Right ventricle myocardium inferior (tissue), 1 donor: ENCODE measurements at places on chromosomes 1 and 21.

- DNase-seq, result no peak
These were observed 2.4 kb downstream of the S100A5 start for GRCh38 chr1:153538315-153538821.

GRCh38 chr1:61201035-61201434, 118.7 kb downstream of the NFIA start:
- DNase-seq, result no peak

GRCh38 chr1:204716660-204717059, 31.1 kb upstream of the LRRN2 start:
- no peak for DNase-seq

GRCh38 chr1:101653482-101653946, 343.2 kb downstream of the OLFM3 start:
- DNase-seq, result no peak

- no peak for DNase-seq
These were observed 47.1 kb downstream of the STX6 start for GRCh38 chr1:180975551-180975950.

DNA sequence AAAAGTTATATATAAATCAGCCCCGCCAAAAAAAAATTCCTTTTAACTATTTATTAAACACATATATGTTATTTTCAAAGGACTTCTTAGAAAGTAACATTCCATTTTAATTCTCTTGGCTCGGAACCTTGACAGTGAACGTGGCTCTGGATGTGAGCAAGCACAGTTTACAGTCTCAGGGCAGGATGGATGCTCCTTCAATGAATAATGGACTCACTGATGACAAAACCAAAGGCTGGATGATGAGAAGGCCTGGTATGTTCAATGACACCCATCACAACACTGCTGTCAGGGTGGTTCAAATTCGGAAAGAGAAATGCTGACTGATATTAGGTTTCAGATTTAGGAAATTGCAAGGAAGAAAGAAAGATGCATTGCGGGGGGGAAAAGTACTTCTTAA, 148.8 kb downstream of the SIPA1L2 start:
- DNase-seq, result no peak

DNA sequence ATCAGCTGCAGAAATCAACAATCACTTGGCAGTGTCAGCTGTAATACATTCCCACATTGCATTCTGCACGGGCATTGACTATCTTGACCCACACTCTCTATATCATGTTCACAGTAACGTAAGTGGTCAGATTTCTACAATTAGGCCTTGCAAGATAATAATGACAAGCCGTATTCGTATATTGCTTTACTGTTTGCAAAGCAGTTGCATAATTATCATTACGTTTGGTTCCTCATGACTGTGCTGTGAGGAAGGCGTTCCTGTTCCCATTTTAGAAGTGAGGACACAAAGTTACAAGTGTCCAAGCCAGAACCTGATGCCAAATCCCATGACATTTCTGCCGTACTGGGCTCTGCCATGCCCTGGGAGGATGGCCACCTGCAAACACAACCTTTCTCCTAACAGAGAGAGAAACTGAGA, 53.5 kb upstream of the TARBP1 start:
- DNase-seq, result no peak

GRCh38 chr1:211326528-211327345, at the start of gene TRAF5:
TRAF5 (plus strand) TSS chr1:211326833; CDS start chr1:211353240, 26,407 bp downstream.
- peak; percentile 84 for DNase-seq

DNA sequence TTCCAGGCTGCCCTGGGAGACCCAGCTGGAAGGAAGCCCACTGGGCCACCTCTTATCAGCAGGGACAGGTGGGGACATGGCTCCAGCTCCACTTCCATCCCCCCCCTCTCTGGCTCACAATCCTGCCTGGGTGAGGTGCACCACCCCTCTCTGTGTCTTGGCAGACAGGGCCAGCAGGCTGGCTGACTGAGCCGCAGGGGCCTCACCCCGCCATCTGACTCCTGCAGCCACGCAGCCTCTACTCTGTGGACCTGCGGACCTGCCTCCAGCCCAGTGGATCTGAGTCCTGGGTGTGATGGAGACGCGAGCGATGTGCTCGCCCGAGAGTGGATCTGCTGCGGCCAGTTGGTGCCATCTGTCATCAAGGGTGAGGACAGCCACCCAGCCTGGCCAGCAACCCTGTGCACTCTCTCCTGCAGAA, 30.1 kb downstream of the RCC2 start:
- no peak for DNase-seq

DNA sequence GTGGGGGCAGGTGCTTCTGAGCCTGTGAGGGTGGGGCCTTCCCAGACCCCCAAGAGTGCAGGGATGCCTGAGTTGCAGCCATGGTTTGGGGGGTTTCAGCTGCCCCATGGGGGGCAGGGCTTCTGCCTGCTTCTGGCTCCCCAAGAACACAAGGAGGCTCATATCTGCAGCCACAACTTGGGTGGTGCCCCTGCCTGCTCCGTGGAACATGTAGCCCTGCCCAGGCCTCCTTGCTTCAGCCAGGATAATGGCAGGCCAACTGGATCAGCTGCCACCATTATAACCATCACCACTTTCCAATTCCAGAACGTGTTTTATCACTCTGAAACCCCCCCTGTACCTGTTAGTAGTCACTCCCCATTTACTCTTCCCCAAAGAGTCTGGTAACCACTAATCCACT, 14.0 kb downstream of the ZBTB40 start:
- no peak for DNase-seq

GRCh38 chr1:77583483-77583882, 99.0 kb downstream of the ZZZ3 start:
- DNase-seq, result no peak

DNA sequence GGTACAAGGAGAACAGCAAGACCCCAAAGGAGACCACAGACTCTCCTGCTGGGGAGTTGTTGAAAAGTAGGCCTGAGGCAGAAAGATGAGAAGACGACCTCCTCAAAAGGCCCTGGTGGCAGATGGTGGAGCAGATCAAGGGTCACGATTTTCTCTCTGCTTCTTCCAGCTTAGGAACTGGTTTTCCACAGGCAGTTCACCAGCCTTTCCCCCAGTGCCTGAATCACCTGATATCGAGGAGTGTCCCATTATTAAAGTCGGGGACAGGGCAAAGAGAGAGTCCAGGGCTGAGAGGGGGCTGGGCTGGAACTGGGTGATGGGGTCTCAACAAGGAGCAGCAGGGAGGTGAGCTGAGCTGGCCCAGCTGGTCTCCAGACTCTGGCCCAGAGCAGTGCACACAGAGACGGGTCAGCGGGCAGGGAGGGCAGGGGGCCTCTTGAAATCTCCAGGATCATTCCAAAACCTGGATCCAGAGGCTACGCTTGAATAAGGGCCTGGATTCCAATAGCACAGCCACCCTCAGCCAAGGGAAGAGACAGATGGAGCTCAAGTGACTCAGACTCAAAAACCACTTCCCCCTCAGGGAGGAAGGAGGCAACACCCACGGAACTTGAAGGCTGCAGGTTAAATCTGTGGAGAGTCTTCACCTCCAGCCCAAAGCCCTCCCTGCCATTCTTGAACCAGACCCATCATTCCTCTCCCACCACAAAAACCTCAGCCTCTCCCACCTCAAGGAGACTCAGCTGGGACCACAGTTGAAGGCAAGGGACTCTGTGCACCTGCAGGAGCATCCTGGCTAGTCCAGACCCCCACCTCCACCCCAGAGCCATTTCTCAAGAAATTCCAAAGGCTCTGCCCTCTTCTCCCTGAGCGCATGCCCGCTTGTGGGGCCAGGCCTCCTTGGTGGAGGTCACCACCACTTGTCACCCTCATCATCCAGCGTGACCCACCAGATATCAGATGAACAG, at the start of gene S100A5:
Gene S100A5 (minus strand): TSS at position 541 of the 968 bp plus-strand sequence. CDS start 743 bp downstream, outside the sequence.
- no peak for DNase-seq

DNA sequence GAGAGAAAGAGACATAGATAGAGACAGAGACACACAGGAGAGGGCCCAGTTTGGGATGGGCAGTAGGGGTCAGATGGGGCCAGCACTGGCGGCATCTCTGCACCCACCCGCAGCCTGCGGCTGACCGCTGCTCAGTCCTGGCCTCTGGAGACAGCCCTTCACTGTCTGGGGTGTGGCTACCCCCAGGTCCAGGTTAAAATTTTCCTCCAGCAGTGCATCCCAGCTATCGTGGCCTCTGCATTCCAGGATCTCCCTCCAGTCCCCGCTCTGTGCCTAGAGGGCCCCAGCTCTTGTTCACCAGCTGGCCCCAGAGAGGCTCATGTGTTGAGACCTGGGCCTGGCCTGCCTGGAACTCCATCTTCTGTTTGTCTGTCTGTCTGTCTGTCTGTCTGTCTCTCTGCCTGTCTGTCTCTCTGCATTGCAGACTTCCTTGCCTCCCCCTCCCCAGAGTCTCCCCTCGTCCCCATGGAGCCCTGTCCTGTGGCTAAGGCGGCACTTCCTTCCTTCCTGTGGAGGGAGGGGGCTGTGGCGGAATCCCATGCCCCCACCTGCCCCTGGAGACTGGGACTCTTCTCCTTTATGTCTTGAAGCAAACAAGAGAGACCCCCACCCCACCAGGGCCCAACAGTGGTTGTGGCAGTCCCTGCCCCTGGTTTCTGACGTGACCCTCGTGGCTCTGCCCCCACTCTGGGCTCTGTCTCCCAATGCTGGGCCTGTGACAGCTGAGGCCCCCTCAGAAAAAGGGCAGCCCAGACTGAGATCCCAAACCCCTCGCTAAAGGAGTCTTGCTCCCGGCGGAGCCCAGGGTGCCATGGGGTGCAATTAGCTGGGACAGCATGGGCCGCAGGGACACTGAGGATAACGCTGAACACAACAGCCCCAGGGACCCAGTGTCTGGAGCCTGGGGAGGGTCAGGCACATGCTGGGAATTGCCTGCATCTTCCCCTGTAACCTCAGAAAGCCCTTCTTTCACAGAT, 241.8 kb downstream of the NPHP4 start:
- DNase-seq, result no peak

DNA sequence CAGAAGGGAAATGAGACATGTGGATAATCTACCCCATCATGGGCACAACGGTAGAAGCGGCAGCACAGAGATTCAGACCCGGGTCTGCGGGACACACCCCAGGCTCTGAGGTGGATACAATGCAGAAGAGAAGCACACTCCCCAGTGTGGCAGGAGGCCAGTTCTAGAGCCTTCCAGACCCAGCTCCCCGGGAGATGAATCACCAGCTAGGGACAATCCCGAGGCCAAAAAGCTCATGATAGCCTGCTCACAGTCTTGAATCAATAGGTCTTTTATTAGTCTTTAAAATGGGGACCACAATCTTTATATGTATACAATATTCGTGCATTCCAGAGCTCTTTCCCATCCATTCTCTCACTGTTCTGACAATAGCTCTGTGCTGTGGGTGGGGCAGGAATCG, 57.3 kb upstream of the DIRAS3 start:
- DNase-seq, result no peak
